ENCODE measurements at places on chromosomes 13 and 19. TPM values are rescaled to one million over a fixed set of nuclear protein-coding genes. Genes with fewer than 3 reads are reported as not detected.

Gene PNMA8C
- total RNA-seq: 0.06 TPM

Gene OVOL3
- total RNA-seq: not detected

Gene PCDH9
- 0.61 TPM for total RNA-seq

Gene C19orf81
- not detected for total RNA-seq

Gene EFNA2
- 85.4 TPM for total RNA-seq

Gene PSG1
- not detected for total RNA-seq

Gene TNNI3
- not detected for total RNA-seq

Gene ZNF491
- 3.5 TPM for total RNA-seq

Gene ZNF880
- total RNA-seq: 5.6 TPM

Gene PGLYRP1
- total RNA-seq: not detected
